ENCODE measurements at places on chromosomes 4 and X.

DNA sequence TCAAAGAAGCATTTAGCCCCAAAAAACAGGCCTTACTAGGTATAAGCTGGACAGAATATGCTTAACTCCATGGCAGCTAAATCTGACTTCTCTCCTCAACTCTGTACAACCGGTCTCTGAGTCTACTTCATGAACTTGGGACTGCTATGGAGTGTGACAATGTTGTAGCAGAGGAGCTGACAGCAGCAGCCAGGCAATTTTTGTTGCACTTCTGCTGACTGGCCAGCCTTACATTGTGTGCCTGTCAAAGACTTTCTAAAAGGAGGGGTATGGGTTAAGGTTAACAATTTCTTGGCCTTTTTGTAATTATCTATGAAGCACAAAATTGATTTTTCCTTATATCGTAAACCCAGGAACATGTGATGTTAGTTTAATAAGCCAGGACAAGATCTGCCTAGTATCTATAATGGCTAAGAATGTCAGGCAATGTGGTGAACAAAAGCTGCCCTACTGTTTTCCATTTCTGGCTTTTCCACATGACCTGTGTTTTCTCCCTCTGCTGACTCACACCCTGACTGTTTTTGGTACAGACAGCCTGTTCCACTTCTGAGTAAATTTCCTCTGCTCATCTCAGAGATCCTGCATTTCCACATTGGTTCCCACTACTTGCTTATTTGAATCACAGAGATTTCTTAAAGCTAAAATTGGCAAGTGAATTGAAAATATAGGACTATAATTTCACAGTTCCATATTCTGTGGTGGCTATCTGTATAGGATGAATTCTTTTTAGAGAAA lies 9.3 kb downstream of the NOX1 start:
- no peak for DNase-seq

- no peak for DNase-seq
Observed at GRCh38 chr4:12897954-12898353, 586.2 kb downstream of the RAB28 start.

GRCh38 chr4:66357316-66357715 lies 687.0 kb upstream of the EPHA5 start:
- DNase-seq = no peak

GRCh38 chr4:10020871-10021652 lies at the start of gene SLC2A9:
TSS of gene SLC2A9 (minus strand) at chr4:10021497. CDS start at chr4:10021429, 68 bp downstream.
- no peak for DNase-seq

GRCh38 chr4:76283900-76284299 lies 22.6 kb upstream of the STBD1 start:
- DNase-seq = no peak

DNA sequence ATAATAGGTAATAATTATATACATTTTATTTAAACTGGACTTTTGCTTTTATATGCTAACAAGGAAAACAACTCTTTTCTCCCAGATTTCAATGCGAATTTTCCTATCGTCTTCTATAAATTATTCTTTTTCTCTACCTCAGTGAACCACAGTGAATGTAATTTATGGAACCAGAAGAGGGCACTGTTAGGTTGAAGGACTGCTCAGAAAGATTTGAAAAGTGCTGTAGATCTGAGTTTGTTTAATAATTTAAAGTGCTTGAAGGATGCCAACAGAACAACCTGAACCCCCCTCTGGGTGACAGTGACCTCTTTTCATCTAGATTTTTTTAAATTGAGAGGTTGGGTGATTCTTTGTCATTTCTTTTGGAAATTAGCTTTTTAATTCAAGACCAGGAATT lies 54.9 kb downstream of the PHOX2B start:
- DNase-seq = no peak

GRCh38 chr4:143202824-143203223 lies 18.1 kb downstream of the USP38 start:
- no peak for DNase-seq

DNA sequence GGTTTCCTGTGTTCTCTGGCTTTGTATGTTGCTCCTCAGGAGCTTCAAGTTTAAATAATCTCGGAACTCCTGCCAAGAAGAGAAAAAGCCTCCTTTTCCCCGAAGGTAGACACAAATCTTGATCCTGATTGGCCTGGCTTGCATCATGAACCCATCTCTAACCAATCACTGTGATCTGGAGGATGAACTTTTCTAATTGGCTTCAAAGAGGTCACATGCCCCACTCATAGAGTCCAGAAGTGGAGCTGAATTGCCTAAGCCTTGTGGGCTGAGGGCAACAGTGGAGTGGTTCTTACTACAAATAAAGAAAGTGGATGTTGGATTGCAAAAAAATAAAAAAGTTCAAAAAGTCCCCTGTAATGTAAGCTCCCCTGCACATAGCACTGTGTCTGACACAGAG lies 245.9 kb downstream of the MID1IP1 start:
- DNase-seq = no peak

GRCh38 chr4:56607926-56608325 lies 73.2 kb downstream of the HOPX start:
- DNase-seq = no peak

DNA sequence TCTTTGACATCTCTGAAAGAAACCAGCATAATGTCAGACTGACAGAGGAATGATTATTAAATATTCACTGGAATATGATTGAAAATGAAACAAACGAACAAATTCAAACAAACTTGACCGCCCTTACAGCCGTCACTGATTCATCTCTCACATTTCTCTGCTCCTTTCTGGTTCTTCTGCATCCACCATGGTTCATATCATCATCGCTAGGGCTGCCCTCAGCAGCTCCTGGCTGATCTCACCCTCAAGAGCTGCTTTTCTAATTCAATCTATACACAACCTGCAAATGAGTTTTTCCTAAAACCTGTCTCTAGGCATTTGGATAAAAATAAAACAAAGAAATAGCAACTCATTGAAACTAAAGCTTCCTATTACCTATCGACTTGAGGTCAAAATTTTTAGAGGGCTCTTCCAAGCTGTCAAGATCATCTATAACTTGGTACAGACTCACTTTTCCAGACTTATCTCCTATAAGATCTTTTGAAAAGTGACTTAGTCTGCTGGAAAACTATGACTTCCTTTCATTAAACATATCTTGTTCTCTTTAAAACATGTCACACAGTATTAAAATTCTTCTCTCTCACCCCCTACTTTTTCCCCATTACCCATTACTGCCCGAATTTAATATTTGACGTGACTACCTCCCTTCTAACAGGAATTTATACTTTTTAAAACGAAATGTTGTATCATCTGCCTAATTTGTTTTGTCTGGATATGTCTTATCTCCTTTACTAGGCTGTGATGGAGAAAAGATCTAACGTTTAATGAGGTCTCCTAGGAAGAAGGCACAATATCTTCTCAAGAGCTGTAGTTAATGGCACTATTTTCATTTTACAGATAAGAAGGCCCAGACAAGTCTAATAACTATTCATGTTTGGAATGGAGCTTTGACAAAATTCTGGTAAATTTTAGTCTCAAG lies 71.0 kb upstream of the UNC5C start:
- DNase-seq = no peak

DNA sequence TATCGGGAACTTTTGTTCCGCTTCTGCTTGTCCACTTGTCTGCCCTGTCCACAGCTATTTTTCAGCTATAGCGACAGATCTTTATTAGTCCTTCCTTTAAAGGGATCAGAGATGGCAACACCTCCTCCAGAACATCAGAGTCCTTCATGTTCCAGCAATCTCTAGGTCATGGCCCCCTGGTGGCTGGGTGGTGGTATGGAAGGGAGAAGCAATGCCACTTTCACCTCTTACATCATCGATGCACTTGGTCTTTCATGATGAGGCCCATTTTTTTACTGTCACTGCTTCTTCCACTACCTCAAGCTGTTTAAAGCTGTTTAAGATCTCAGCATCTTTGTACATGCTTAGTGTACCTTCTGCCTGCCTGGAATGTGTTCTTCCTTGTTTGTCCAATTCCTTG lies 106.7 kb downstream of the ARHGAP6 start:
- DNase-seq = peak; percentile 43

DNA sequence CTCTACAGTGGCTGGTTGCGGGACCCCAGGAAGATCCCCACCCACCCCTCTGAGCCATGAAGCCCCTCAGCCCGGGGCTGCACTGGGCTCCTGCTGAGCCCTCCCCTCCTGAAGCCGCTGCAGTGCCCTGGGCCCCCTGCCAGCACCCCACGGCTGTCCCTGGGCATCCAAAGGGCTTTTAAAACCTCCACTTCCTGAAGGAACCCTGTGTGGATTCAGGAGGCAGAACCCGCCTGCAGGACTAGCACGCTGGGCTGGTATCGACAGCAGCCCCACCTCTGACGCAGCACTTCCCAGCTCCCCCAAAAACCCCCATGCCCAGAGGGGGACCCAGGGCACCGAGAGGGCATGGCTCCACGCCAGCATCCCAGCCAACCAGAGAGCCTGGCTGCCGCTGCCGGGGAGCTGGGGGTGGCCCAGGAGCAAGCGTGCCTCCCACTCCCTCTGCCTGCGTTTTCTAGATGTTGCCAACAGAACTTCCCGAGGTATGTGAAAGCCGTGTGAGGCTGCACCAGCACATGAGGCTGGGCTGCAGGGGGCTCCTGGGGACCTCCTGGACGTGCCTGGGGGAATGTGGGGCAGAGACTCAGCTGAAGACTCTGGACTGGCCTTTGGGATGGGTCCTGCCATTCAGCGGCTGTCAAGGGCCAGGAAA lies 6.3 kb downstream of the MXD4 start:
- no peak for DNase-seq

DNA sequence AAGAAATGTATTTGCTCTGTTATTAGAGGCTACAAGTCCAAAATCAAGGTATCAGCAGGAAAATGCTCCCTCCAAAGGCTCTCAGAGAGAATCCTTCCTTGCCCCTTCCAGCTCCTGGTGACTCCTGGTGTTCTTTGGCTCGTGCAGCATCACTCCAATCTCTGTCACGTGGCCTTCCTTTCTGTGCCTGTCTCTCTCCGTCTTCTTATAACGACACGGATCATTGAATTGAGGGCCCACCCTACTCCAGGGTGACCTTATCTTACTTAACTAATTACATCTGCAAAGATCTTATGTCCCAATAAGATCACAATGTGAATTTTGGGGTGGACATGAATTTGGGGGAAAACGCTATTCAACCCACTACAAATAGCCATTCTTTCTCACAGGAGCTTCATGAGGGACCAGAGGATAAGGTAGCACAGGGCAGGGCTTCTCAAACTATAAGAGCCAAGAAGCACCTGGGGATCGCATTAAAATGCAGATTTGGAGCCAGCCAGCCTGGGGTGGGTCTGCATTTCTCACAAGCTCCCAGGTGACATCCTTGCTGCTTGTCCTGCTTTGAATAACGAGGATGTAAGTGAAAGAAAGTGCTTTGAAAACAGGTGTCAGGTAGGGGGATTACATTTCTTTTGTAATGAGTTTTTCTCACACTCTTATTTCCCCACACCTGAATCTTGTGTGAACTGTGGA lies 41.9 kb upstream of the APLN start:
- DNase-seq = no peak

- no peak for DNase-seq
Observed at GRCh38 chrX:997631-998137, 214.8 kb downstream of the CRLF2 start.

- no peak for DNase-seq
Observed at GRCh38 chrX:38318196-38318595, 9.1 kb downstream of the RPGR start.

DNA sequence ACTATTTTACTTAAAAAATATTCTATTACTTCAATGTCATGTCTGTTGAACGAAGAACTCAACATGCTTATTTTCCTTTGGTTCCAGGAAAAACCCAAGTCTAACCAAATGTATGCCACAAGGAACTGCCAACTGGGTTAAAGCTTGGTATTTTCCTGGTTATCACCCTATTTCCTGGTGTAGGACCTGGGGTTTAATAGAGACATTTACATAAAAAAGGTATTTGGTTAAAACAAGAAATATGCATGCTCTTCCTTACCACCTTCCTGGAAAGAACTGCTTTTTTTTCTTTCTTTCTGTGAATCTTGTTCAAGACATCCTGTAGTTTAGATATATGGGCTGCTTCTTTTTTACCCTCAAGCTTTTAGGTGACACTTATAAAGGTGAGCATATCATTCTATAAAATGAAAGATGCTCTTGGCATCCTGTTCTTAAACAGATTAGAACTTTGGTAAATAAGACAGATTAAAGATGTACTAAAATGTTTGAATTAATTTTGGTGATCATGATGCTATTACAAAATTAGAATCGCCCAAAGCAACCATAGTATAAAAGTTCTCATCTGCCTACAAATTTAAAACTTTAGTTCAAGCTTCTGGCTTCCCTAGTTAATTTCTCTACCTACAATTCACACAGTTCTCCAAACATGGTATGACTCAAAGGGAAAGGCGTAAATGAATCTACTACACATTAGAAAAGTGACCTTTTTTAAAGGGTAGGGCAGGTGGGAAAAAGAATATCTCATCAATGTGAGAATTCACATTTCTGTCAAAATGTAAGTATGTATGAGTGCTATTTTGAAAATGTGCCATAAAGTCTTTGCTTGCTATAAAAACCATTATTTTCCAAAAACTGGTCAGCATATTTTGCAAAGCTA lies 103.5 kb downstream of the CNOT6L start:
- no peak for DNase-seq

DNA sequence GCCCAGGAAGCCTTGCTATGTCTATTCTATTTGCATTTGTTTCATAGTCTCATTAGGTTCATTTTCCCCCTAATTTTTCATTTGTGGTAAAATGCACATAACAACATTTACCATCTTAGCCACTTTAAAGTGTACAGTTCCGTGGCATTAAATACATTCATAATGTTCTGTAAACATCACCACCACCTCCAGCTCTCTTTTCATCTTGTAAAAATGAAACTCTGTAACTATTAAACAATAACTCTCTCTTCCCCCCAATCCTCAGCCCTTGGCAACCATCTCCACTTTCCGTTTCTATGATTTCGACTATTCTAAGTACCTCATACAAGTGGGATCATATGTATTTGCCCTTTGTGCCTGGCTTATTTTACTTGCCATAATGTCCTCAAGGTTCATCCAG lies 19.9 kb downstream of the ARHGEF38 start:
- no peak for DNase-seq

- no peak for DNase-seq
Observed at GRCh38 chr4:117134386-117134785, 49.0 kb upstream of the TRAM1L1 start.

- DNase-seq = peak; percentile 9
Observed at GRCh38 chrX:57821703-57822387, 88.4 kb downstream of the ZXDA start.

DNA sequence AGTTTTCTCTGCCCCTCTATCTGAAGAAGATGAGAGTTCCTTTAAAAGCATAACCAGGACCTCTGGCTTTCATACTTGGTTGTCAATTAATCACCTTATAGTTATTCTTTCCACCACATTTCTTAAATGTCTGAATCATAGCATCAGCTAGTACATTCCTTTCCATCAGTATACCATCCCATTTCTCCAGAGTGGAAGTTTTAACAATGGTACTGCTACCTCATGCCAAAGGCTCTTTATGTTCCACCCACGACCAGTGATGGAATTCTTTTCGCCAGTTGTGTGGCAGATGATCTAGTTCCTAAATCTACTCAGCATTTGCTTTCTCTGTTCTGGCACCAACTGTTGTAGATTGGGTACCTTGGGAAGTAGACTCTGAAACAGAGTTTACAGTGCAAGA lies 379.8 kb downstream of the ZNF674 start:
- DNase-seq = no peak

DNA sequence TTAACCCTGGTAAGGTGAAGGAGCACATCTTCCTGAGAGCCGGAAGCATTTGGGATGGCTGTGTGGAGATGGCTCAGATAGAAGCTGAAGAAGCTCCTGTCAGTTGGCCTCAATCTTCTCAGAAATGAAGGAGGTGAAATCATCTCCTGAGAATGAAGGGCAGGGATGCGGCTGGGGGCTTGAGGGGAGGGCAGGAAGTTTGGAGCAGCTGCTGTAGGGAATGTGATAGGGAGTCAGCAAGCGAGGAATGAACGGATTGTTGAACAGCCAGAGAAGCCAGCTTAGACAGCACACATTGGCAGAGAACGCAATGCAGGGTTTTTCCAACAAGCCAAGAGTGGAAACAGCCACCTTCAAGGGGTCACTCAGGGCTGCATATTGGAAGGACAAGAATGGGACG lies 10.0 kb downstream of the KCNE5 start:
- DNase-seq = no peak

Measured in CD4-positive, alpha-beta T cell treated with Interferon alpha-2 for 1 hour (primary cell).